ENCODE measurements at places on chromosomes 7 and 10. TPM values are rescaled to one million over a fixed set of nuclear protein-coding genes. Genes with fewer than 3 reads are reported as not detected.
A peak's percentile ranks its signal among the peaks of the same experiment; 100 is the strongest.

The CRYGN gene
- total RNA-seq, result not detected

The SPDYE6 gene
- total RNA-seq, result not detected

The ADRB1 gene
- 0.09 TPM for total RNA-seq

The GIMAP6 gene
- not detected for total RNA-seq

- DNase-seq, result no peak
Measured at GRCh38 chr7:90705391-90706071, 109.4 kb downstream of the CDK14 start.

DNA sequence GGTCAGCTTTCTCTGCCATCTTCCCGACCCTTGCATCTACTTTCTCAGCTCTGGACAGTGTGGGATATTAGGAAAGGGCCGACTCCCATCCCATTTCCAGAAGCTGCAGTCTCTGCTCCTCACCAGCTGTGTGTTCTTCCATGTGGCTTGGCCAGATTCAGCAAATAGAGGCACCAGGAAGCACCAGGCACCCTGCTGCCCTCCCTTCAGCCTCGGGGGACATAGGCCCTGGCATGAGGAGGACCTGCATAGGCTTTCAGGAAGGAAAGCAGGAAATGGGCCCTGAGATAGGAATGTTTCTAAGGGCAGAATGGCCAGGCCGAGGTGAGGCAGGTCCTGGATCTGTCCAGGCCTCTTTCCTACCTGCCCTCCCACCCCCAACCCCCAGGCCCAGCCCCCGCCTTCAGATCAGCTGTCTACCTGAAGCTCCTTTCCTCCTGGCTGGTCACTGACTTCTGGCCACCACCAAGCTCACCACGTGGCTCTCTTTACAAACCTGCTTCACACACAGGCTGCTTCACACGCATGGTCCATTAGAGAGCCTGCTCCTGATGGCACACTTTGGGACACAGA is 27.5 kb upstream of the PURB start:
- no peak for DNase-seq

DNA sequence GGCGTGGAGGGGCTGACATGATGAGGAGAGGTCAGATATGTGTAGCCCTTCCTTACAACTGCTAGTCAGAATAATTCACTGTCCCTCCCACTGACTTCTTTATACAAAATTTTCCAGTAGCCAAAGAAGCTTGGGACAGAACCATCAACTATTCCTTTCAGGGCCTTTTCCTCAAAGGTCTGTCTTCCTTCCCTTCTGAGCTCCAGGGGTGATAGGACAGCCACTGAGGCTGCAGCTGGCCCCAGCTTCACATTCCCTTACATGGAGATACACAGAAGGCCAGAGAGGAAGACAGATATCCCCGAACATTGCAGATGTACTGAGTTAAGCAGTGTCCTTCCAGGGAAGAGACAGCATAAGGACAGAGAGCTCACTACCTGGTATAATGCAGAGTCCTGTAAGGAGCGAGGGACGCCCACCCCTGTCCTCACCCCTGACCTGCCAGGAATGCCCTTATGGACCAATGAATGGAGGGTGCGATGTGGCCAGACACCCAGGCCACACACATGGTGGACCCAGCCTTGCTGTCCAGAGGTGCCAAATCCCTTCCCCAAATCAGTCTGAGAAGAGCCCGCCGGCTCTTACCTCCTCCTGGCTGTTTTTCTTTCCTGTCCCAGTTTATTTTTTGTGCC is 754.7 kb downstream of the GRID1 start:
- no peak for DNase-seq

GRCh38 chr10:11208908-11209829 is 191.5 kb downstream of the CELF2 start:
- DNase-seq, result no peak

DNA sequence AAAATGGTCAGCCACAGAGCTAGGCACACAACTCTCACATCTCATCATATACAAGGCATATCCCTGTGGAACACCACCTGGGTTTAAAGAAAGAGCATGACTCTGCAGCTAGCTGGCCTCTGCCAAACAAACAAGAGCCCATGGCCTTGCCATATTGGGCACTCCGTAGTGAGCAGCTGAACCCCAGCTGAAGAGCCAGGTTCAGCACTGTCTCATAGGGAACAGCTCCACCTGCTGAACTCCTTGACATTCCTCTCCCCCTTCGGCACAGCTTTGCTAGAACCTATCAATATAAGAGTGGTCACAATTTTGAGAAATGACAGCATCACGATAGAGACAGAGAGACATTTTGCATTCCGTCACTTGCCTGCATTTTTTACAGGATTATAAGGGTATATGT is 20.0 kb downstream of the SORCS1 start:
- DNase-seq, result peak; percentile 61

GRCh38 chr10:129963641-129964501 is at the start of gene EBF3:
TSS of gene EBF3 (minus strand) at chr10:129964274. CDS start at chr10:129963768, 506 bp downstream.
- DNase-seq, result peak; percentile 96

- no peak for DNase-seq
Measured at GRCh38 chr10:104393387-104393786, 39.8 kb downstream of the CFAP58 start.

DNA sequence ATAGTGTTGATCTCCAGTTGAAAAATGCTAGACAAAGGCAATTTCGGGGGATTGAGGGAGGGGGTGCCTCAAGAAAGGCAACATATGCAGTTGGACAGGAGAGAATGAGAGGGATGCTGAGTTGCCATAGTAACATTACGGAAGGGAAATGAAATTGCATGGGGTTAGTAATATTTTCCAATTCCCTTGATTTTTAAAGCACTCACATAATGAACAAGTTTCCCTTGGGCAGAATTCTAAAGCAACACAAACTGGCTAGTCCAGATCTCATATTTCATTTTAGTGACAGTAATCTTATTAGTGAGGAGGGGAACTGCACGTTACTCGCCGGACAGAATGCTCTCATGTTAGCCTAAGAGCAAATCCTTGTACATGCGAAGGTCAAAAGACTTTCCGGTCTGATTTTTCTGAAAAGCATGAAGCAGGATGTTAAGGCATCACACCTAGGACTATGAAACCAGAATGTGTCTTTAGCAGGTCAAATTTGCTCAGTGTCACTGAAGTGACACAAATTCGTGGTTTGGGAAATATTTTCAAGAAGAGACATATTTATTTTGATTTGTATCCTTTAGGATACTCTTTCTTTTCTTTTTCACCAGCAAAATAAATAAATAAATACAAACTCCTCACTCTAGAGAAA is 165.5 kb downstream of the ANK3 start:
- DNase-seq, result no peak

DNA sequence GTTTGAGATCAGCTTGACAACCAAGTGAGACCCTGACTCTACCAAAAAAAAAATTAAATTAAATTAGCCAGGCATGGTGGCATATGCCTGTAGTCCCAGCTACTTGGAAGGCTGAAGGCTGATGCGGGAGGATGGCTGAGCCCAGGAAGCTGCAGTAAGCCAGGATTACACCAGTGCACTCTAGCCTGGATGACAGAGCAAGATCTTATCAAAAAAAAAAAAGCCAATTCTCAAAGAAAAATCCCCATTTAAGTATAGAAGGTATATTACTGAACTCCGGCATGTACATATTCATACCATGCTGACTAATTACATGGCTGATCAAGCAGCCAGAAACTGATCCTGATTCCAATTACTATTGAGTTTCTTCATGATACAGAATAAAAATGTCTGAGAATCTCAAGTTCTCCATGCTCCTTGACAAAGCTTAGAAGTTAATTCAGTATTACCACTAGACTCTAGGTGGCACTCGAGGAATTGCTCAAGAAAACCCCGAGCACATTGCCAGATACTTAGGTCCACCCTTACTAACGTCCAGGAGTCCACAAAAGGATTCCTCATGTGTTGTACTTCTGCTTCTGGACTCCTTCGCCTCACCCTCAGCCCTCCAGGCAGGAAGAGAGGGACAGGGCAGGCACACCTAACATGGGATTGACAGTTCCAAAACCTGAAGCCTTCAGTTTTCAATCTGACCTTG is 148.9 kb downstream of the PARD3 start:
- peak; percentile 62 for DNase-seq

DNA sequence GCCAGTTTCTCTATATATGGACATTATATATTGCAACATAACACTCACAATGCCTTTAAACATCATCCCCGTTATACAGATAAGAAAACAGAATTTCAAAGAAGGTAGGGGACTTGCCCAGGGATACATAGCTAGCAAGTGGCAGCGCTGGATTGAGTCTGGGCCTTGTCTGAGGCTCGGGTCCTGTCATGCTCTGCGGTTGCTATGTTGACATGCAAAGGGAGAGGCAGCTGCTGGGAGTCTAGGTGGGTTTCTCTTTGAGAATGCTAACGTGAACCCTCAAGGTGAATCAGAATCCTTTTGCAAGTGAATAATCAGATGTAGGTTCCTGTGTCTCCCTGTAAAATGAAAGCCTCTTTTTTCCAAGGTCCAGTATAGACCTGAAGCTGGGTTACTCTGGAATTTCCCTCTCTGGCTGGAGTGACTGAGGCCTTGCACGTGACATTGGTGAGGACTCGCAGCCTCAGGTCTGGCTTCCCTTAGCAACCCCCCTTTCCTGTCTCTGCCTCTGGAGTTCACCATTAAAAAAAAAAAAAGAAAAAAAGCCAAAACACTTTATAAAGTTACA is 38.9 kb downstream of the TCF7L2 start:
- DNase-seq, result no peak

DNA sequence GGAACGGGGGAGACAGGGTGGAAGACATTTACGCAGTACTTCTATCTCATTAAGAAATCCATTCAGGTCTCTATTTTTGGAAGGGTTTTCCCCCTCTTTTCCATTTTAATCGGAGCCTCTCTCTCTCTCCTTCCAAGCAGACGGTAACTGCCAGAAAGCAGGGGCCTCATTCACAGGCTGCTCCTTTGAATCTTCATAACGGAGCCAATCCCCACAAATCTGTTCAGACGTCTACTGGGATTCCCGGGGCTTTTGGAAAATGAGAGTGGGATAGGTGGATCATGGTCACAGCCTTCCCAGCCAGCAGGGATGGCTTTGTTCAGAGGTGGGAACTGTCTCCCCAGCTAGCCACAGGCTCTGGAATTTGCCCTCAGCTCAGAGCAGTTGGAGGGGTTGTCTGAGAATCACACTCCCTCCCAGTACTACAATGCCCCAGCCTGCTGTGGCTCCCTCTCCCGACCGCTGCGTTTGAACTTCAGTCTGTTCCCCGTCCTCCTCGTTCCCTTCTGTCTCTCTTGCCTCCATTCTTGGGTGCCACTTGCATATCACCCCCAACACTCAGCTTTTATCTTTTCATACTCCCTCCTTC is 413.6 kb downstream of the PLXNA4 start:
- peak; percentile 31 for DNase-seq

- no peak for DNase-seq
Measured at GRCh38 chr10:58996866-58997265, 179.6 kb upstream of the PHYHIPL start.

DNA sequence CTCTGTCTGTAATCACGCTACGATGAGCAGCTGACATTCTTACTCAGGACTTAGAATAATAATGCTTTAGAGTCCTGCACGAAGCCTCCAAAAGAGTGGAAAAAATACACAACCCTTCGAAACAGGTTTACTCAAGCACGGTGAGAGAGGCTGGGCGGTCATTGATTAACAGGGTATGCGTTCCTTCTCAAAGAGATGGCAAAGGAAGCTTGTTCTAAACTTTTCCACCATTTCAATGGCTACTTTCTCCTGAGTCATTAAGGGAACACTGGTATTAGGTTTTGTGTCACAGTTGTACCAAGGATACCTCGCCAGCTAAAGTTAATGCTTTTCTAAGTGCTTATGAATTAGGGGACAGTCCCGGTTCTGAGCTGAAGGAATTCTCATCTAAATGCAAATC is 141.9 kb upstream of the RHEB start:
- no peak for DNase-seq

- DNase-seq, result no peak
Measured at GRCh38 chr7:74480861-74481417, 27.2 kb downstream of the GTF2IRD1 start.

- DNase-seq, result no peak
Measured at GRCh38 chr7:23213755-23214154, 31.9 kb downstream of the NUP42 start.

DNA sequence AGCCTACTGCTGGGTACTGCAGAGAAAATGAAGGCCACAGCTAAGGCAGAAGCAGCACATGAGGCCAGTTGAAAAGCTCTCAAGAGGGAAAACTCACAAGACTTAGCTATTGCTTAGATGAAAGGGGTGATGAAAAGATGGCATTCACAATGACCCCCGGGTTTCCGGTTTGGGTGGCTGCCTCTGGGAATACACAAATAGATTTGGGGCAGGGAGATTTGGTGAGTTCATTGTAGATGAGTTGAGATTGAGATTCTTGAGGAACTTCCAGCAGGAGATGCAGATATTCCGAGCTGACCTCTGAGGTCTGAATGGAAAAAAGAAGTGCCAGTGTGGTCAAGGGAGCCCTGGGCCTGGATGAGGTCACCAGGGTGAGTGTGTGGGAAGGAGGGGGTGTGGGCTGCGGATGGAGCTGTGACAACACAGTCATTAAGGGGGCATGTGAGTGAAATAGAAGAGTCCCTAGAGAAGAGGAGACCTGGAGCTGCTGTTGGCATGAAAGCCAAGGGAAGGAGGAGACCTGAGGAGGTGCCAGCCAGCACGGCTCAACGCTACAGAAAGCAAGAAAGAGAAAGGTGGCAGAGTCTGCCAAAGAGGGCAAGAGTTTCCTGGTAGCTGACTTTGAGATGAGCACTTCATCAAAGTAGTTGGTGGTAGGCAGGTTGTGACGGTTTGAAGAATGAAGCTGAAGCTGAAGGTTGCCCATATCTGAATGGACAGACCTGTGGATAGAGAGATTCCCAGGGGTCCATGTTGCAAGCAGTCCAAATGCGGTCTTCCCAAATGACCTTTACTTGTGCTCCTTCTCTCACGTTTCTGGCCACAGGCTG is 43.7 kb downstream of the HIF1AN start:
- DNase-seq, result no peak

GRCh38 chr10:73791871-73792400 is 6.5 kb downstream of the ZSWIM8 start:
- DNase-seq, result no peak

DNA sequence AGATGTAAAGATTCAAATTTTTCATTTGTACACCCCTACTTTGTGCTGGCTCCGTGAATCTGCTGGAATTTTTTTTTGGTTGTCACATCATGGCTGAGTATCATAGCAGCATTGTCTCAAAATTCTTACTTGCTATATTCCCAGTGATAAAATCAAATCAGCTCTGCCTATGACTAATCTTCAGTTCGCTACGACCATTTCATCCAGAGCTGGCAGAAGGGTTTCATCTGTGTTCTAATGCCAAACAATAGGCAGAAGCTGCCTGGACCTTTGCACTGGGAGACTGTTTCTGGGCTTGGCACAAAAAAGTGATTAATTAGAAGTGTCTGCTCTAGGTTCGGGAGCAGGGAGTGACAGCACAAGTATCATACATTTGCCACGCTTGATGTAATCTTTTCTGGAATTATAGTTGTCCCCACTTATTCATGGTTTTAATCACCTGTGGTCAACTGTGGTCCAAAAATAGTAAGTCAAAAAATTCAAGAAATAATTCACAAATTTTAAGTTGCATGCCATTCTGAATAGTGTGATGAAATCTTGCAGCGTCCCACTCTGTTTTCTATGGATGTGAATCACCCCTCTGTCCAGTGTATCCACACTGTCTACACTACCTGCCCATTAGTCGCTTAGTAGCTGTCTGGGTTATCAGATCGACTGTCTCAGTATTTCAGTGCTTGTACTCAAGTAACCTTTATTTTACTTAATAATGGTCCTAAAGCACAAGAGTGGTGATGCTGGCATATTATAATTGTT is 120.5 kb upstream of the IMMP2L start:
- DNase-seq, result no peak

GRCh38 chr10:13632884-13633440 is 46.2 kb downstream of the PRPF18 start:
- DNase-seq, result peak; percentile 14
